ENCODE measurements at places on chromosomes 4 and X.

GRCh38 chr4:165757451-165757850 is 115.6 kb upstream of the TLL1 start:
- no peak for DNase-seq

- no peak for DNase-seq
Measured at GRCh38 chr4:112371361-112371760, 74.2 kb downstream of the ALPK1 start.

DNA sequence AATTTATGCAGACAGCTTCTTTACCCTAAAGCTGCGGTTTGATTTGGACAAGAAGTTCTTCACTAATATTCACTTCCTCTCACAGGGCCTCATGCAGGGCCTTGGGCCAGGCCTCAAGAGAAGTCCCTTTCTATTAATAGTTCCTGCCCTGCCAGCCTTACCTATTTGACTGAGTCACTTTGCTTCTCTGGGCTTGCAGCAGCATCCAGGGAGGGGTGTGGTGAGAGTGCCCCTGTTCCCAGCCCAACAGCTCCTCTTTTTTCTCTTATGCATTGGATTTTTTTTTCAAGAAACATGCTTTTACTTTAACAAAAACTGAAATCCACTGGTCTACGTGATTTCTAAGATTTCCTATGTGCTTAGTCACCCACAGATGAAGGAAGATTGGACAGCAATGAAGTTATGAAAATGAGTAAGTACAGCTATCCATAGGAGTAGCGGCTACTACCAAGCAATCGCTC is 26.7 kb downstream of the FAM156B start:
- no peak for DNase-seq

- DNase-seq = no peak
Measured at GRCh38 chr4:24836661-24837242, 41.4 kb downstream of the SOD3 start.

- no peak for DNase-seq
Measured at GRCh38 chr4:188032170-188032569, 36.6 kb downstream of the ZFP42 start.

- DNase-seq = no peak
Measured at GRCh38 chrX:40243755-40244515, 146.2 kb upstream of the BCOR start.

DNA sequence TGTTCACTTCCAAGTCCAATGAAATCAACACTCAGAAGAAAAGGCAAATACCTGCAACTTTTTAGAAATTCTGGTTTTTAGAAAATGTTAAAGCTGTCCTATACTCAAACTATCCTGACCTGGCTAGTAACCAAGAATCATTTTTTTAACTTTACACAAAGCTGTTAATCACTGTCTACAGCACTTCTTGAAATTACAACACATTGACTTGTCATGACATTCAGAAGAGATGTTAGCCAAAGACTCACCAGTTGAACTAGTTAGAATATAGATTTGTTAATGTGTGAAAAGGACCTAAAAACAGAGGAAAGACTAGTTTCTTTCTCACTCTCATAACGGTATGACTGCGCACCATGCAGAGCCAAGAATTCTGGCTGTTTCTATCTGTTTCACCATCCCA is 98.8 kb downstream of the COX18 start:
- DNase-seq = no peak

- DNase-seq = no peak
Measured at GRCh38 chrX:11119313-11119943, 8.3 kb downstream of the HCCS start.

DNA sequence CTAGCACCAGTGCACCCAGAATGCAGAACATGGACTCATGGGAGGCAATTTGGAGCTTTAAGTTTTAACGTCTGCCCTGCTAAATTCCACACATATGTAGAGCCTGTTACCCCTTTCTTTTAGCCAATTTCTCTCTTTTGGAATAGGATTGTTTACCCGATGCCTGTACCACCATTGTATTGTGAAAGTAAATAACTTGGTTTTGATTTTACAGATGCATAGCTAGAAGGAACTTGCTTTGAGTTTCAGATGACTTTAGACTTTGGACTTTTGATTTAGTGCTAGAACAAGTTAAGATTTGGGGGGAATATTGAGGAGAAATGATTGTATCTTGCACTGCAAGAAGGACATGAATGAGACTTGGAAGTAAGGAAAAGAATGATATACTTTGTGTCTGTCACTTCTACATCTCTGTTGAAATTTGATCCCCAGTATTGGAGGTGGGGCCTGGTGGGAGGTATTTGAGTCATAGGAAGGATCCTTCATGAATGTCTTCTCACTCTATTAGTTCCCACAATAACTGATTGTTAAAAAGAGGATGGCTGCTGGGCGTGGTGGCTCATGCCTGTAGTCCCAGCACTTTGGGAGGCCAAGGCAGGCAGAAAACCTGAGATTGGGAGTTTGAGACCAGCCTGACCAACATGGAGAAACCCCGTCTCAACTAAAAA is 794.8 kb upstream of the LCORL start:
- no peak for DNase-seq

GRCh38 chr4:119692001-119692400 is 63.4 kb upstream of the PDE5A start:
- DNase-seq = no peak

- no peak for DNase-seq
Measured at GRCh38 chr4:120007896-120008436, 58.7 kb downstream of the MAD2L1 start.

DNA sequence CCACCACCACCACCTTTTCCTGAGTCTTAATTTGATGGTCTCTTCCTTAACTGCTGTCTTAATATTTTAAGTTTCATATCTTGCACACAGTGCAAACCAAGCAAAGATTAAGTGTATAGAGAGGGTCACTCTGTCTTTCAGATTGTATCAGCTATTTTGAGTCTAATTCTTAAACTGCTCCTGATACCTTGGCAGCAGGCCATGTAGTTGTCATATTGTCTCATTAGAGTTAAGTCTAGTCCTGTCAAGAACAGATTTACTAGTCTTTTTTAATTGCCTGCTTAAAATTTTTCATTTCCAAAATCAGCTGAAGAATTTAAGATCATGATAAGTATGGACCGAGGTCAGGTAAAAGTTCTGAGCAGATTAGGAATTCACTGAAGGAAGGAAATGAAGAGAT is 51.5 kb downstream of the FHIP1A start:
- DNase-seq = no peak

DNA sequence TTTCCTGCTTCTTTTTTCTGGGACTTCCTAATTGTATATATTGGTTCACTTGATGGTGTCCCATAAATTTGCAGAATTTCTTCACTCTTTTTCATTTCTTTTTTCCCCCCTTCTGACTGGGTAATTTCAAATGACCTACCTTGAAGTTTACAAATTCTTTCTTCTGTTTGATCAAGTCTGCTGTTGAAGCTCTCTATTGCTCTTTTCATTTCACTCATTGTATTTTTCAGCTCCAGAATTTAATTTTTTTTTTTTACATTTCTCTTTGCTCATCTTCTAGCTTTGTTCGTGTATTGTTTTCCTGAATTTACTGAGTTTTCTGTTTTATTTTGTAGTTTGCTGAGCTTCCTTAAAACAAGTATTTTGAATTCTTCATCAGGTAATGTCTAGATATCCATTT is 61.7 kb upstream of the SRD5A3 start:
- DNase-seq = no peak

GRCh38 chrX:17829566-17829965 is 31.5 kb downstream of the RAI2 start:
- no peak for DNase-seq

GRCh38 chr4:101862595-101862994 is 72.1 kb downstream of the BANK1 start:
- no peak for DNase-seq

DNA sequence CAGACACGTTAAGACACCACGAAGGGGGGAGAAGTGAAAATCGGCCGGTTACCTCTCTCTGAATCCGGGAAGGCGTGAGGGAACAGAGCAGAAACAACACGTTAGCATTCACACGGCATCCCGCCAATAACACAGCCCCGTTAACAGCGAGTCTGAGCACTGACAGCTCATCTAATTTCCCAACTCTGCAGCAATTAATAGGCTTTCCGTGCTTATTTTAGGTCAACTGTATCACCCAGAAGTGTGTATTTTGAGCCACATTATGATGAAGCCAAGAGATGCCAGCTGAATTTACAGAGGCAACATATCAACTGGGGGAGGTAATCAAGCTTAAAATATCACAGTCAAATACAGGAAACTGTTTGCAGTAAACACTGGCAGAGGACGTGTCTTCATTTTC is 92.6 kb downstream of the NSUN7 start:
- no peak for DNase-seq

- no peak for DNase-seq
Measured at GRCh38 chr4:183202523-183202922, 103.5 kb downstream of the WWC2 start.

DNA sequence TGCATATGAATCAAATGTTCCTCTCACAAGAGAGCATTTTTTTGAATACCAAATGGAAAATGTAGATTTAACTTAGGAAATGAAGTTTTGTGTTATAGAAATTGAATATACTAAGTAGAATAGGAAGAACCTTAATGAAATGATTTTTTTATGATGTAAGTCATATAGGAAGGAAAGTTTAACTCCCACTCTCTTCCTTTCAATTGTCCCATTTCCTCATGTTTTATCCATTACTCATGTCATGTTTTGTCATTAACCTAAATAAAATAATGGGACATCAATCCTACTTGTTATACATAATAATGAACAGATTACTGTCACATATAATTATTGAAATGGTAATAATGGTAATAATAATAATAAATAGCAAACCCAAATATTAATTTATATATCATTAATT is 22.7 kb upstream of the SRD5A3 start:
- DNase-seq = no peak

- peak; percentile 88 for DNase-seq
Measured at GRCh38 chr4:57064811-57065711, 45.1 kb downstream of the IGFBP7 start.

GRCh38 chr4:156377036-156377710 is 423.5 kb upstream of the CTSO start:
- DNase-seq = no peak

All from HS-27A (cell line).